Epithelial cell of esophagus (primary cell): ENCODE measurements at places on chromosomes 5 and 9.

DNA sequence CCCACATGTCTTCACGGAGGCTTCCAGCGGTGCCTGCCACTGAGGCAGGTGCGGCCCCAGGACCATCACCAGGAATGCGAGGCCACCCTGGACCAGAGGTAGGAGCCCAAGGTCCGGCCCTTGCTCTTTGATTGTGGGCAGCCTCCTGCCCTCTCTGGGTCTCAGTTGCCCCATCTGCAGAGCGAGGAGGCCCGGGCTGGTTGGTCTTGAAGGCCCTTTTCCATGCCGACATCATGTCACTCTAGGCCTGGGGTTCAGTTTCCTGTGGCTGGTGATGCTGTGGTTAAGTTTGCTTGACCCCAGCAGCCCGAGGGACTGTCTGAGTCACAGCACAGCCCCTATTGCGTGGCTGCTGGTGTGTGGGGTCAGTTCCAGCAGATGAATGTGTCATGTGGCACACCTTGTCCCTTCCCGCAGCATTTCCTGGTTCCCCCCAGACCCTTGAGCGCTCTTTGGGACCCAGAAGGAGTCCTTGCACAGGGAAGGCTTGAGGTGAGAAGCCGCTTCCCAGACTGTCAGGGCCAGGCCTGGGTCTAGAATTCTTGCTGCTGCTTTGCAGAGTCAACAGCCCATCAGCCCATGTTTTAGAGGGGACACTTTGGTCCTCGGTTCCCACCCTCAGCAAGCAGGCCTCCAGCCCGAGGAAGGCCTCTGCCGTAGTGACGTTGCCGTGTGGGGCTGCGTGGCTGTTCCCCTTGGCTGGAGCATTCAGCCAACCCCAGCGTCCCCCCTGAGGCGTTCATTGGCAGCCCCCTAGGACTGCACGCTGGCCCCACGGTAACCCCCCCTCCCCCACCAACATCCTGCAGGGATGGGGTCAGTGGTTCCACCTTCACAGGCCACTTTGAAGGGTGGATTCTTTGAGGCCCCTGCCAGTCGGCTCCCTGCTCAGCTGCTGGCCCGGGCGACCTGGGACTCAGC, 31.0 kb upstream of the HMCN2 start:
- no peak for DNase-seq

DNA sequence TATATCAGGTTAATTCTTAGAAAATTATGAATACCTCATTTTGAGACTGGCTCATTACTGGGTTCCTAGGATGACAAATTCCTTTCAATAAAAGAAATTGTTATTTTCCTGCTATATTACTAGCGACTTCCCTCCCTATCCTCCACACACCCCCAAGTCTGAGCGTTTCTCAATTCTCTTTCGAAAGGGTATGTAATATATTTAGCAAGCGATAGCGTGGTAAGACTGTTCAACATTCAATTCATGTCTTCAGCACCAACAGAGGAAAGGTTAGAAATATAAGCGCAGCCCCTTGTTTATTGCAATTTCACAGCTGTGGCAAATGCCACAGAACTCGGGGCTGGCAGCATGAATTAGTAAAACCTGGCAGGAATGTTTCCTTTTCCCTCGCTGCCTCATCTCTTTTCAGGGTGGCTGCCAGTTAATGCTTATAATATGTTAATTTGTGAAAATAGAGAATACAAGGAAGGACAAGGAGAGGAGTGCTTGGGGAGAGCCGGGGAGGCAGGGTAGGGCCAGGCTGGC, 152.7 kb upstream of the TBCA start:
- no peak for DNase-seq

GRCh38 chr5:53321073-53321472, 159.4 kb upstream of the FST start:
- DNase-seq, result peak; percentile 58

- DNase-seq, result no peak
These were observed 174.9 kb upstream of the DMAC1 start for GRCh38 chr9:7974335-7974960.

GRCh38 chr5:396531-396961, 46.4 kb upstream of the EXOC3 start:
- no peak for DNase-seq

- no peak for DNase-seq
These were observed 41.5 kb upstream of the ANKH start for GRCh38 chr5:14913096-14913495.

DNA sequence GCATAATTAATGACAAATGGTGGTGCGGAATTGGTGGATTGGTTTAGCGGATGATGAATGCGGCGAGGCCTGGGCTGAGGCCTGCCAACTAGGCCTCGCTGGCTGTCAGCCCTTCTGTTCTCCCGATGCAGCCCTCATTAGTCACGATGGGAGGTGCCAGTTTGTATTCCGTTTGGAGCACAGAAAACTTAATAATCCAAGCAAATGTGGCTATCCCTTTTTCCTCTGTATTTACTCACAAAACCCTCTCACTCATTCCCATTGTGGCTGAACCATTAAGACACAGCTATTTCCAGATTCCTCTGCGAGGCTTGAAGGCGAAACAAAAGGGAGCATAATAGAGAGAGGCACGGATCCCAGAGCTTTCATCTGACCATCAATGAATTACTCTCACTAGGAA, 114.3 kb downstream of the MVB12B start:
- DNase-seq, result no peak

- DNase-seq, result no peak
These were observed 123.6 kb upstream of the PTCH1 start for GRCh38 chr9:95640336-95640735.

DNA sequence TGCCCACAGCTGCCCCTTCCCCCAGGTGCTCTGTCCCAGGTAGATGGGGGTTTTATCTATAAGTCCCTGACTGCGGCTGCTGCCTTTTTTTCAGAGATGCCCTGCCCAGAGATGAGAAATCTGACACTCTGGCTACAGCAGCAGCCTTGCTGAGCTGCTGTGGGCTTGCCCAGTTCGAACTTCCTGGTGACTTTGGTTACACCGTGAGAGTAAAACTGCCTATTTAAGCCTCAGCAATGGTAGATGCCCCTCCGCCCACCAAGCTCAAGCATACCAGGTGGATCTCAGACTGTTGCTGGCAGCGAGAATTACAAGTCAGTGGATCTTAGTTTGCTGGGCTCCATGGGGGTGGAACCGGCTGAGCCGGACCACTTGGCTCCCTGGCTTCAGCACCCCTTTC, 56.8 kb downstream of the MINAR2 start:
- DNase-seq, result no peak
